Caki2 (cell line): ENCODE measurements at places on chromosomes 1 and 21. TPM values are rescaled to one million over a fixed set of nuclear protein-coding genes. Genes with fewer than 3 reads are reported as not detected.

The S100A7 gene
- not detected in 2 replicates for total RNA-seq

The CADM3 gene
- 0.07 TPM in 1 of 2 replicates, not detected in the other for total RNA-seq

The NUDT4B gene
- 4.6 TPM in 1 of 2 replicates, not detected in the other for total RNA-seq

The PER3 gene
- total RNA-seq = 2.5 and 12.5 TPM in 2 replicates

The NTMT2 gene
- total RNA-seq = not detected in 2 replicates

The CFHR5 gene
- not detected in 2 replicates for total RNA-seq

The GPR61 gene
- not detected in 2 replicates for total RNA-seq

The APOBEC4 gene
- not detected in 2 replicates for total RNA-seq

The GPX7 gene
- total RNA-seq = not detected in 2 replicates

The CHD5 gene
- not detected in 2 replicates for total RNA-seq

The APH1A gene
- 160 and 210 TPM in 2 replicates for total RNA-seq

The RXFP4 gene
- total RNA-seq = not detected in 2 replicates

The ARHGEF11 gene
- 23.8 and 28.4 TPM in 2 replicates for total RNA-seq

The PRELP gene
- total RNA-seq = not detected in 2 replicates

The USH2A gene
- total RNA-seq = not detected in 2 replicates

The LAMC2 gene
- 92.0 and 97.5 TPM in 2 replicates for total RNA-seq

The PRXL2B gene
- total RNA-seq = 17.0 and 31.0 TPM in 2 replicates

The TNNI3K gene
- not detected in 2 replicates for total RNA-seq

The FCRL1 gene
- total RNA-seq = not detected in 2 replicates

The PGLYRP3 gene
- total RNA-seq = not detected in 2 replicates
